ENCODE measurements at places on chromosomes 4 and X. TPM values are rescaled to one million over a fixed set of nuclear protein-coding genes. Genes with fewer than 3 reads are reported as not detected.
A peak's percentile ranks its signal among the peaks of the same experiment; 100 is the strongest.

- H3K4me3 ChIP-seq = no peak overlapping the region
- no peaks in the 10 kb centered on the region for H3K36me3 ChIP-seq
- H3K27me3 ChIP-seq = no peaks in the 10 kb centered on the region
- no peak overlapping the region for H3K27ac ChIP-seq
- no peaks in the 10 kb centered on the region for H3K4me1 ChIP-seq
Measured at GRCh38 chr4:180565856-180566431, 1677.3 kb upstream of the TENM3 start.

Gene CFP
- total RNA-seq = 0.17 TPM

GRCh38 chrX:31449081-31449480 is 377.2 kb upstream of the FTHL17 start:
- H3K27me3 ChIP-seq = no peaks in the 10 kb centered on the region
- H3K4me1 ChIP-seq = no peaks in the 10 kb centered on the region
- H3K4me3 ChIP-seq = no peak overlapping the region
- no peaks in the 10 kb centered on the region for H3K36me3 ChIP-seq
- no peak for DNase-seq
- H3K27ac ChIP-seq = no peak overlapping the region

Gene RHOXF1
- total RNA-seq = not detected

DNA sequence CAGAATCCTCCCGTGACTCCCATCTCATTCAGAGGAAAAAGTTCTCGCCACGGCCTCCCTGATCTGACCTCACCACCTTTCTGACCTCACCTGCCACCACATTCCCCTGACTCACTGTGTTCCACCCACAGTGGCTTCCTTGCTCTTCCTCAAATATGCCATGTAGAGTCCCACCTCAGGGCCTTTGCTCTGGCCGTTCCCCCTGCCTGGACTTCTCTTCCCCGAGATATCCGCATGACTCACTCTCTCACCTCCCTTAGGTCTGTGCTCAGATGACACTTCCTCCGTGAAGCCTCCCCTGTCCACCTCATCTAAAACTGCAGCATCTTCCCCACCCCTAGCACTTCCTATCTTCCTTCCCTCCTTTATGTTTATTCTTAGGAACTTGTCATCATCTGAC is 7.2 kb upstream of the TSPYL2 start:
- no peaks in the 10 kb centered on the region for H3K27me3 ChIP-seq
- H3K4me1 ChIP-seq = no peaks in the 10 kb centered on the region
- no peak overlapping the region for H3K27ac ChIP-seq
- DNase-seq = no peak

Gene RAB39B
- total RNA-seq = 1.5 TPM

GRCh38 chr4:177297785-177298391 is 11.8 kb upstream of the NEIL3 start:
- no peaks in the 10 kb centered on the region for H3K4me1 ChIP-seq
- no peak overlapping the region for H3K4me3 ChIP-seq
- no peak overlapping the region for H3K27ac ChIP-seq
- no peak for DNase-seq
- H3K36me3 ChIP-seq = no peaks in the 10 kb centered on the region

DNA sequence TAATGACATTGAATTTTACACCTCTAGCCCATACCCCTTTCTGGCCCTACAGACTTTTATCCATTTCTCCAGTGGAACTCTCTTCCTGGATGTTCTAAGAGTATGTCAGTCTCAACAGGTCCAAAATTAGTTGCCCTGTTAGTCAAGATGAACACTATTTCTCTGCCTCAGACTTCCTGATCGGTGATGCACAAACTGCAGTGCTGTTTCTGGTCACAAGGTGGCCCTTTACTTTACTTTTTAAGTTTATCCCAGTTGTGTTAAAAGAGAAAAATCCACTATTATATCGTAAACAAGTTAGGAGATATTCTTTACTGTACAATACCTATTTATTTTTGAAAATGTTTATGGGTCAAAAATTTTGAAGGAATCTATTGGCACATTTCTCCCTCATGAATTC is 13.1 kb downstream of the TCEAL7 start:
- no peak overlapping the region for H3K4me3 ChIP-seq
- no peak overlapping the region for H3K27ac ChIP-seq
- DNase-seq = no peak

Gene OTC
- total RNA-seq = not detected

Gene PCGF3
- total RNA-seq = 65.7 TPM

- H3K4me3 ChIP-seq = no peak overlapping the region
- H3K27ac ChIP-seq = no peak overlapping the region
- H3K36me3 ChIP-seq = no peaks in the 10 kb centered on the region
- H3K27me3 ChIP-seq = no peaks in the 10 kb centered on the region
- no peaks in the 10 kb centered on the region for H3K4me1 ChIP-seq
Measured at GRCh38 chr4:178470996-178471784, 1029.0 kb upstream of the AGA start.

DNA sequence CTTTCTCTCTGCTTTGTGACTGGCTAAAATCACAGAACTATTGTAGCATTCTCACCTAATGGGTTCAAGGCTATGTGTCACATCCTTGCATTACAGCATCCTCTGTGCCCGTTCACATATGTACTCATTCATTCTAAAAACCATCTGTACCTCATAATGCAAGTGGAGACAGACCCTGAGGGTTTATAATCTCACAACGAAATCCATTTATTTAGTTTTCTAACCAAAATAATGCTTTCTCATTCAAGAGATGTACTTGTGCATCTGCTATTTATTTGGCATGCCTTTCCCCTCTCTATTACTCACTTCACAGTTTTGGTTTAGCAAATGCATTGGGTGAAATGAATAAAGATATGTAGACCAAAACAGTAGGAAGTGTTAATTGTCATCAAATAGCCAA is 261.5 kb downstream of the DCHS2 start:
- H3K4me3 ChIP-seq = no peak overlapping the region
- H3K36me3 ChIP-seq = no peaks in the 10 kb centered on the region
- H3K27ac ChIP-seq = no peak overlapping the region

Gene TKTL1
- total RNA-seq = not detected

- DNase-seq = no peak
- H3K27ac ChIP-seq = no peak overlapping the region
- H3K27me3 ChIP-seq = no peaks in the 10 kb centered on the region
- H3K36me3 ChIP-seq = no peaks in the 10 kb centered on the region
- H3K4me1 ChIP-seq = no peaks in the 10 kb centered on the region
Measured at GRCh38 chr4:25427871-25428270, 50.8 kb downstream of the ANAPC4 start.

GRCh38 chr4:163164591-163164990 is 2.1 kb downstream of the NAF1 start:
- peaks cover 31% of the 10 kb centered on the region for H3K4me1 ChIP-seq
- DNase-seq = peak; percentile 48
- peak overlapping the region; percentile 77 for H3K4me3 ChIP-seq
- no peaks in the 10 kb centered on the region for H3K27me3 ChIP-seq
- peaks cover 8% of the 10 kb centered on the region for H3K36me3 ChIP-seq

Gene HAND2
- not detected for total RNA-seq

- H3K4me1 ChIP-seq = no peaks in the 10 kb centered on the region
- no peaks in the 10 kb centered on the region for H3K36me3 ChIP-seq
- DNase-seq = no peak
- no peak overlapping the region for H3K4me3 ChIP-seq
Measured at GRCh38 chr4:94744850-94745249, 12.9 kb upstream of the BMPR1B start.

- DNase-seq = no peak
- no peaks in the 10 kb centered on the region for H3K27me3 ChIP-seq
- H3K4me3 ChIP-seq = no peak overlapping the region
- H3K27ac ChIP-seq = no peak overlapping the region
- no peaks in the 10 kb centered on the region for H3K4me1 ChIP-seq
Measured at GRCh38 chrX:45696736-45697135, 496.1 kb upstream of the DIPK2B start.

DNA sequence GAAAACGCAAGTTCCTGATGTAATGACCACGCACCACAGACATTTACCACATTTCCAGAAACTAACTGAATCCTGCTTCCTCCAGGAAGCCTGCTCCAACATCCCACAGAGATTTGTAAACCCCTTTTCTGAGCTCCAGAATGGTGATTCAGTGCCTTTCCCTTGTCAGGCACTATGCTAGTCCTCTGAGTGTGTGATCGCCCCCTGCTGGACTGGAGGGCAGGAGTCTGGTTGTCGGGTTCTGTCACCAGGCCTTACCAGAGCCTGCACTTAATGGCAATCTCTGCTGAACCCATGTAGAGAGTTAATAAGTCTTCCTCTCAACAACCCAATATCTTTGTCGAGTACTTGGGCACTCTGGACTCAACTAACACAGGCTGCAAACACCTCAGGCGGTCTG is 14.5 kb upstream of the KDM5C start:
- DNase-seq = no peak
- H3K27me3 ChIP-seq = no peaks in the 10 kb centered on the region
- H3K4me3 ChIP-seq = no peak overlapping the region
- H3K27ac ChIP-seq = no peak overlapping the region

DNA sequence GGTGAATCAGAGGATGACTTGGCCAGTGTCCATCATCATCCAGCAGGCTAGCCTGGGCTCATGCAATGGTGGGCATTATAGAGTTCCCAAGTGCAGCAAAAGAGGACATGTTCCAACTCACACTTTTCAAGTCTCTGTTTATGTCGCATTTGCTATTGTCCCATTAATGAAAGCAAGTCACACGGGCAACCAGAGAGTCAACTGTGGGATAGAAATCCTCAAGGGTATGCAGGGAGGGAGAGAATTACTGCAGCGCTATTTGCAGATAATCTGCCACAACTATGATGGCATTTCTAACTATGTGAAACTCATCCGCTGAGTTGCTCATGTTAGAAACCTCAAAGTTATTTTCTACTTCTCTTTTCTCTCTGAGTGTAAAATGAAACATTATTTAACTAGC is 78.5 kb upstream of the TAB3 start:
- H3K36me3 ChIP-seq = no peaks in the 10 kb centered on the region
- DNase-seq = no peak
- no peaks in the 10 kb centered on the region for H3K4me1 ChIP-seq
- no peak overlapping the region for H3K4me3 ChIP-seq
- no peak overlapping the region for H3K27ac ChIP-seq

Gene VCX3B
- total RNA-seq = not detected

DNA sequence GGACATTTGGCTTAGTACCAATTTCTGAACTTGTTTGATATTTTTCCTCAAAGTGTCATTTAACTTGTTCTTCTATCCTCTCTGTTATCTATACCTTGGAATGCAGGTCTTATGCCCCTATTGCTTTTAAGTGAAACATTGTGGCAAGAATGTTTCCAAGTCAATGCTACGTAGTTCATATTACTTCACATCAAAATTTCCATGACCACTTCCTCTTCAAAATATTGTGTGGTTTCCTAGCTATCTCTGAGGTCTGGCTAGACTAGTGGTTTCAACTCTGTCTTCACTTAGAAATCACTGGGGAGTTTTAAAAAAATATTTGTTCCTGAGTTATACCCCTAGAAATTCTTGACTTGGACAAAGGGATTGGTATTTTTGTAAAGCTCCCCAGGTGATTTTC is 20.2 kb upstream of the RASGEF1B start:
- H3K4me1 ChIP-seq = no peaks in the 10 kb centered on the region
- no peaks in the 10 kb centered on the region for H3K36me3 ChIP-seq
- H3K27ac ChIP-seq = no peak overlapping the region
- no peak for DNase-seq

GRCh38 chrX:102684772-102685520 is 27.3 kb upstream of the GPRASP2 start:
- no peak overlapping the region for H3K27ac ChIP-seq
- H3K27me3 ChIP-seq = no peaks in the 10 kb centered on the region
- H3K4me1 ChIP-seq = no peaks in the 10 kb centered on the region
- DNase-seq = no peak

GRCh38 chr4:79907001-79907400 is 166.0 kb downstream of the ANTXR2 start:
- peaks cover 20% of the 10 kb centered on the region for H3K36me3 ChIP-seq
- no peaks in the 10 kb centered on the region for H3K27me3 ChIP-seq
- no peak overlapping the region for H3K27ac ChIP-seq
- no peak overlapping the region for H3K4me3 ChIP-seq
- DNase-seq = no peak
- H3K4me1 ChIP-seq = no peaks in the 10 kb centered on the region

DNA sequence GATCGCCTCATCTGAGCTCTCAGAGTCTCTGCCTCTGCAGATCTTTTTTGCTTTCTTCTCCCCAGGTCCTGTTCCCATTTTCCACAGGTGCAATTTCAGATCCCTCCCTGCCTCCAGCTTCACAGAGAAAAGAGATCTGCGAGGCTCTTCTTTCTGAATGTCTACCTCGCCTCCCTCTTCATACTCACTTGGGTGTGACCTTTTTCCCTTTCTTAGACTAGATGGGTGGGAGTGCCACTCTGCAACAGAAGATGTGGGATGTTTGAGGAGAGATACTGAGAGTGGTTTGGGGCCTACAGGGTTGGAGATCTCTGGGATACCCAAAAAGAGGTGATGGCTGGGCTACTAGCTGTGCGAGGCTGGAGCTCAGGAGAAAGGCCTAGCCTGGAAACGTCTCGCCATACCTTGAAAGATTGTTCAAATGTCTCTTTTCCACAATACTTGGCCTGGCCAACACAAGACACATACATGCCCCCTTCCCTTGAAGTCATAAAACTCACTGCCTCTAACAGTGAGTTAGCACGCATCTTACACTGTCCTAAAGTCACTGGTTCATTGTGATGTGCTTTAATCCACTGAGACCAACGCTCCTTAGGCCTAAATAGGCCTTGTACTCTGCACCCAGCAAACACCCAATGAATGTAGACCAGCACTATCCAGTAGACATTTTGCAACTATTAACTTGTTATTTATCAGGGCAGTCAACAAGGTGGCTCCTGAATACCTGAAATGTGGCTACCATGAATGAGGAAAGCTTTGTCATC is 33.6 kb downstream of the IRF2 start:
- no peak for DNase-seq
- no peak overlapping the region for H3K27ac ChIP-seq
- peaks cover 17% of the 10 kb centered on the region for H3K4me1 ChIP-seq
- H3K4me3 ChIP-seq = no peak overlapping the region

DNA sequence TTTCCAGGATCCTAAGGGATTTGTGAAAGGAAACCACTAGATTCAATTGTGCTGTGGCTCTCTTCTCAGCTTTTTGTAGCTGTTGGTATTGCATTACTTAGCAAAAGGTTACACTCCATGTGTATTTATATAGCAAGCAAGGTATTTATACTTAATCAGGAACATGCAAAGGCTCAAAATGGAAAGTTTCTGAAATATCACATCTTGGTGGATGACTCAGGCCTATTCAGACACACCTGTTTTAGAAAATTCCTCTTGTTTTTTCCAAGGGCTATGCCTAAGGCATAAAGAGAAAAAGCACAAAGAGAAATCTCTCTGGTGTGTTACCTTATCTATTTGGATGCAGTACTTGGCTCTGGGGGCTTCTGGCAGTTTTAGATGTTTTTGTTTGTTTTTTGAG is 144.4 kb upstream of the GALNT7 start:
- H3K4me3 ChIP-seq = no peak overlapping the region
- no peaks in the 10 kb centered on the region for H3K4me1 ChIP-seq
- no peaks in the 10 kb centered on the region for H3K36me3 ChIP-seq

GRCh38 chr4:118889312-118889691 is 648 bp downstream of the SYNPO2 start:
- no peak for DNase-seq
- peaks cover 10% of the 10 kb centered on the region for H3K4me1 ChIP-seq
- H3K27ac ChIP-seq = no peak overlapping the region

Measured in astrocyte (in vitro differentiated cells and primary cell).